ENCODE measurements at places on chromosomes 5 and 9. TPM values are rescaled to one million over a fixed set of nuclear protein-coding genes. Genes with fewer than 3 reads are reported as not detected.

CNTFR gene
- 15.9 TPM for polyA plus RNA-seq

NPM1 gene
- polyA plus RNA-seq = 2,359 TPM

C5orf34 gene
- polyA plus RNA-seq = 3.0 TPM

ZNG1C gene
- polyA plus RNA-seq = 53.0 TPM

ROR2 gene
- 17.5 TPM for polyA plus RNA-seq

IFT74 gene
- polyA plus RNA-seq = 20.8 TPM

PDGFRB gene
- 18.6 TPM for polyA plus RNA-seq

GARIN3 gene
- not detected for polyA plus RNA-seq

ANKDD1B gene
- polyA plus RNA-seq = 18.1 TPM

CPLANE1 gene
- 11.7 TPM for polyA plus RNA-seq

OR1J2 gene
- not detected for polyA plus RNA-seq

SLC45A2 gene
- 0.12 TPM for polyA plus RNA-seq

FBP2 gene
- 0.25 TPM for polyA plus RNA-seq

C8G gene
- 36.0 TPM for polyA plus RNA-seq

ZDHHC11B gene
- 16.1 TPM for polyA plus RNA-seq

CDC42SE2 gene
- 46.2 TPM for polyA plus RNA-seq

LTC4S gene
- polyA plus RNA-seq = 2.9 TPM

FAM163B gene
- polyA plus RNA-seq = 0.09 TPM

CNTNAP3 gene
- polyA plus RNA-seq = 3.4 TPM

FAM221B gene
- polyA plus RNA-seq = 0.10 TPM

GLRA1 gene
- polyA plus RNA-seq = 0.03 TPM
